CD4-positive, alpha-beta T cell treated with Interferon gamma for 1 hour (primary cell): ENCODE measurements at places on chromosomes 7 and 10.

- DNase-seq = no peak
These were observed 58.5 kb downstream of the MICU1 start for GRCh38 chr10:72567421-72567820.

DNA sequence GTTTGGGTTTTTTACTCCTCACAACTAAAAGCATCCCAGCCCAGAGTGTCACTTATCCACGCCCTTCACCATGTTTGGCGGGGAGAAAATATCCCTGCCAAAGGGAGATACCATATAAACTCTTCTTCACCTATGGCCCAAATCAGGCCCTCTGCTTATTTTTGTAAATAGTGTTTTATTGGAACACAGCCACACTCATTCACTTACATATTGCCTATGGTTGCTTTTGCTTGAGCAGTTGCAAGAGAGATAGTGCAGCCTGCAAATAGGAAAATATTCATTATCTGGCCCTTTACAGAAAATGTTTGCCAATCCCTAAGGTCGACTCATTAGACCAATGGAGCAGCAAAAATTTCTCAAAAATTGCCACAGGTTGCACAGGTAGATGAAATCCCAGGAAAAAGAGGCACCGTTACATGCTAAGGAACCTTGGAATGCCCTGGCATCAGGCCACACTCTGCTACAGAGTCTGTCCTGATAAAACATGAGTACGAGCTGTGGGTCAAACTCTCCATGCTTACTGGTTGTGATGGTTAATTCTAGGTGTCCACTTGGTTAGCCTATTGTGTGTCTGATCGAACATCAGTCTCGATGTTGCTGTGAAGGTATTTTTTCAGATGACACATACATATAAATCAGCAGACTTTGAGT, 7.9 kb upstream of the RASSF4 start:
- DNase-seq = no peak

GRCh38 chr10:6388261-6388893, 185.6 kb downstream of the PFKFB3 start:
- no peak for DNase-seq

- no peak for DNase-seq
These were observed 315.3 kb downstream of the ADRA2A start for GRCh38 chr10:111392159-111392558.

DNA sequence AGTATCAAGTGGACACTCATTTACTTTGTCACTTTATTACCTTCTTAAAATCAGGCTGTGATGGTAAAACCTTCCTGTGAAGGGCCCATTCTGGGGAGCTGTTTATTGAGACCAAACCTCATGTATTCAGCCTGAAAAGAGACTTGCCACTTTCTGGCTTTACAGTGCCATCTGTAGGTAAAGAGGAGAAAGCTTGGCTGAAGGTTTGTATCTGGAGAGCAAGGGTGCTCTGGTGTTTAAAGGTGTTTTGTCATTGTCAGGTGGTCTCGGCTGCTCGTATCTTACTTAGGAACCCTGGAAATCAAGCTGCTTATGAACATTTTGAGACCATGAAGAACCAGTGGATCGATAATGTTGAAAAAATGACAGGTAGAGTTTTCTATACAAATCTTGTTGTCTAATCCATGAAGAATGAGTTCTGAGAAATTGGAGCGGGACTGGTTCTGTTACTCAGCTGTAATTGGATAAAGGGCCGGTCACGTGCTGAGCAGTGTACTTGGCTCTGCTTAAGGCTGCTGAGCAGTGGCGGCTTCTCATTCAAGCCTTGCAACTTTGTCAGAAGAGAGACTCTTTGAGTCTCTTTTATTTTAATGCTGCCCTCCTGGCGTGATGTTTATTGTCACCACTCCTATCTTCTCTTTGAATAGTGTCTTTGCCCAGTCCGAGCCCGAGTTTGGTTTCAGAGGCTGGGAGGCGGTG, 46.9 kb downstream of the AP3M1 start:
- DNase-seq = no peak

GRCh38 chr7:5594616-5595544, 171.2 kb upstream of the TNRC18 start:
- DNase-seq = no peak

GRCh38 chr7:142231716-142232115, 26.1 kb downstream of the PRSS58 start:
- no peak for DNase-seq

GRCh38 chr7:25580141-25580540, 351.9 kb upstream of the NPVF start:
- DNase-seq = no peak

DNA sequence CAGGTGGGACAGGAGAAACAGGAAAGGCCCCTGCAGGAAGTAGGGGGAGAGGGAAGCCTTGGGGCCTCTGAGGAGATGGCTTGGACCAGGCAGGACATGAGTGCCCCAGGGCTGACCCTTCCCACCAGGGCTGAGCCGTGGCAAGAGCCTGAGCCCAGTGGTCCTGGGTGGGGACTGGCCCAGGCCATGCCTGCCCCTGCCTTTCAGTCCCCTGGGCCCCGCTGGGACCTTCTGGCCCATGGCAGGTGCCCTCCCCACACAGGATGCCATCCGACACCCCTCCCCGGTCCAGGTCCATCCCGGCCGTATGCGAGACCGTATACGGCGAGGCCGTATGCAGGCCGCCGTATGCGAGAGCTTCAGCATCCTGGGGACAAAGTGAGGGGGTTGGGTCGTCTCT, 2.0 kb downstream of the GRIFIN start:
- no peak for DNase-seq

DNA sequence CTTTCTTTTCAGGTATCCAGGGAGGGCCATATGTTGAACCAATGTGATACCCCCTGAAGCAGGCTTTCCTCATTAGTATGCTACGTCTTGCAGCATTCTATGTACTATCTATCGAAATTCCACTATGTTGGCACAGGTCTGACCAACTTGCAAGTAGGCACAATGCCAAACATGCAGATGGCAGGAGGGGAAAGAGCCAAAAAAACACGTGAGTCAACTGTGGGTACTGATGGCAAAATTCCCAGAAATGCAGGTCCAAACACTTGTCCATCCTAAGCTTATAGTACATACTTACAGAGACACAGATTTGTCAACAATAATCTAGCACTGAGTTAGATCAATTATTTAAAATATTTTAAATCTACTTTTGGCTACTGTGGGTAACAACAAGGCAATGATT, 394.9 kb downstream of the DGKB start:
- DNase-seq = no peak

GRCh38 chr7:64892666-64893309, 10.3 kb upstream of the ZNF273 start:
- no peak for DNase-seq

GRCh38 chr10:16612115-16612980, 90.7 kb upstream of the C1QL3 start:
- no peak for DNase-seq

- DNase-seq = no peak
These were observed 8.3 kb downstream of the PRRT4 start for GRCh38 chr7:128353189-128353588.

GRCh38 chr10:27088119-27089044, 11.9 kb downstream of the ANKRD26 start:
- no peak for DNase-seq

DNA sequence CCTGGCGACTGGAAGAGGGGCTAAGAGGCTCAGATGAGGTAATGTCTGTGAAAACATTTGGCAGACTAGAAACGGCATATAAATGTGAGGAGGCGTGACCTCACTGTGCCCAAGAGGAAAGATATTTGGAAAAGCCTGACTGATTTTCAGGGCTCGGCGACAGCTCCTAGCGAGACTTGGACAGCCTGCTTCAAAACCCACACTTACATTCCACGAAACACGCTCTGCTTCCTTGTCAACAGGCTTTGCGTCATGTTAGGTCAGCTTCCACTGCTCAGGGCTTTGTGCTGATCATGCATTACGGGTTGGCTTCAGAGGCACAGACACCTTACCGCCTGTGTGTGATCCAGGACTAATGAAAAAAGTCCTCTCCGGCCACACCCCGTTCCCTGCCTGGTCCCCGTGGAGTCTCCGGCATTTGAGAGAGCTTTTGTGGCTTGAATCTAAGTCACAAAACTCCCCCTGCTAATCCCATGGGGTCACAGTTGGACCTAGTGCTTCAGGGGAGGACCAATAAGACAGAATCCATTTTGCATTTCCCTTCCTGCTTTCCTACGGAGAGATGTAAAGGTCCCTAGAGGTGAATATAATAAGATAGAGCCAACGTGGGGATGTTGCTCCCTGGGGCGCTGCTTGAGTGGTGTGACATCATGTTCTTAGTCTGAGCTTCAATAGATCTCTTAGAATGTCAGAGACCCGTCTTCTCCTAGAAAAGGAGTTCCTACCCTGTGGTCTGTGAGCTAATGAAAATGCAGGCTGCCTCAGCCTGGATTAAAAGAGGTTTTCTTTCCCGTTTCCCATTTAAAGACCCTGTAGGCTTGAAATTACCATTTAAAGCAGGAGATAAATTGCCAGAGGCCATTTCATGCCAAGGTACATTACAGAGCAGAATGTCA, 25.5 kb downstream of the FGFBP3 start:
- DNase-seq = no peak

GRCh38 chr10:393106-393745, 258.0 kb downstream of the ZMYND11 start:
- no peak for DNase-seq

- DNase-seq = no peak
These were observed 327.1 kb downstream of the GFRA1 start for GRCh38 chr10:115945701-115946445.

GRCh38 chr7:119959811-119960210, 313.2 kb upstream of the KCND2 start:
- DNase-seq = no peak

DNA sequence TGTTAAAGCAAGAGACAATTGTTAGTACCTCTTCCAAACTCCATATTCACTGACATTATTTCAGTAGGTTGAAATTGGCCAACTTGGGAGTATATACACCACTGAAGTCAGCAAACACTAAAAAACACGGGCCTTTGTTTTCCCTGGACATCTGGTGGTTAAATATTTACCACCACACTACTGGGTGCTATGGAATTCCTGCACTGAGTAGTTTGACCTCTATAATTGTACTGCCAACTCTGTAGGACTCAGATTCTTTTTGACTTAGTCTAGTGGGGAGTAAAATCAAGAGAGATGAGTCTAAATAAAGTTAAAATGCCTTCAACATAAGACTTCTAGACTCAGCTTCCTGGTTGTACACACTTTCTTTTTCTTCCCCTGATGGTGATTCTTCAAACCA, 41.3 kb upstream of the TES start:
- DNase-seq = no peak

- peak; percentile 23 for DNase-seq
These were observed 151.5 kb downstream of the RNF216 start for GRCh38 chr7:5629941-5630340.

DNA sequence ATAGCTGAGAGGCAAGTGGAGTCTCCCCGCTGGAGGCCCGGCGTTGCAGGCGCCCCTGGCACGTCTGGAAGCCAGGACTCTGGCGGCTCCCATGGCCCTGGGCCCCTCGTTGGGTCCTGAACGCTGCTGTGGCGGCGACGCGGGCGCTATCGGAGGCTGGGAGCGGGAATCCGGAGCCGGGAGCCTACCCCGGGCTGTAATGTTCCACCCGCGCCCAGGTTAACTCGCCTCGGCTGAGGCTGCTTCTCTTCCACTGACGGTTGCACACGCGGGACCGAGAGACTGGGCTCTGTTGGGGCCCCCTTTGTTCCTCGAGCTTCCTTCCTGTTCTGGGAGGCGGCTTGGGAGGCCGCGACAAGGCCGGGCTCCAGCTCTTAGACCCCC, 1.3 kb upstream of the HOXA5 start:
- no peak for DNase-seq

- no peak for DNase-seq
These were observed 10.6 kb upstream of the CALU start for GRCh38 chr7:128728598-128728997.

GRCh38 chr7:112887337-112887736, 97.1 kb upstream of the TMEM168 start:
- no peak for DNase-seq

DNA sequence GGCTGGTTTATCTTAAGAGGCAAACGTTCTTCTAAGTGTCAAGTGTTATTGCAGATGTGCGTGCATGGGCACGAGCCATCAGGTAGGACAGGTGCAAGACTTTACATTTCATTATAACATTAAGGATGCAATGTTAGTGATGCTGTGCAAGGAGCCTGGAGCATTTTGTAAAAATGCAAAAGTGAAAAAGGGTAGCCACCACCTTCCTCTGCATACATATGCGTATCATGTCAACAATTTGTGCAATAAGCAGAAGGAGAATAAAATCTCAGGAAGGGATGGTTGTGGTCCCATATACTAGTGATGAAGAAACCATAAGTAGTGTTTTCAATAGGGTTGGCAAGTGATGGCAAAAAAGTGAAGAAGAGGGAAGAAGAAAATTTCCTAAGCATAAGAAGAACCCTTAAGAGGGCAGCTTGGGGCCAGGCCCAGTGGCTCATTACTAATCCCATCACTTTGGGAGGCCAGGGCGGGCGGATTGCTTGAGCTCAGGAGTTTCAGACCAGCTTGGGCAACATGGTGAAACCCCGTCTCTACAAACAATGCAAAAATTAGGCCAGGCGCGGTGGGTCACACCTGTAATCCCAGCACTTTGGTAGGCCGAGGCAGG, 7.5 kb downstream of the PIK3AP1 start:
- no peak for DNase-seq

DNA sequence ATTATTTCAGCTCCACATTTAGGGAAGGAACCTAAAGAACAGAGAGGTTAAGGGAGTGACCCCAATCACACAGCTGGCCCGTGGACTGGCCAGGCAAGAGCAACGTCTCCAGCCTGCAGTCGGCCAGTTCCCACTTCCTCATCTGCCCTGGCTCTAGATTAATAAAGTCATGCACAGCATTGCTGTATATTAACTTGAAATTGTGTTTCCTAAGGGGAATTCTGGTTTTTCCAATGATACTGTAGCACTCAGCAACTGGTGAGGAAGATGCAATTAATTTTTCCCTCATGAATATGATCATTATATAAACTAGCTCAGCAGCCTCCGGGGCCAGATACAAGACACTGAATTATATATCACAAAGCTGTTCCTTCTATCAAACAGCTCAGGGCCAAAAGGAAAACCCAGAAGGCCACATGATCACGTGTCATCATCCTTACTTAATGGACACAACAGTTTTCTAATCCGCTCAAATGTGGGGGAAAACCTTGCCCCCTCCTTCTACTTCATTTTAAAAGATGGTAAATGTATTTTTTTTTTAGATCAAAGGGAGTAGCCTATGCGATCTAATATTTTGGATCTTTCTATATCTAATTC, 295.3 kb upstream of the PRKCQ start:
- DNase-seq = no peak

DNA sequence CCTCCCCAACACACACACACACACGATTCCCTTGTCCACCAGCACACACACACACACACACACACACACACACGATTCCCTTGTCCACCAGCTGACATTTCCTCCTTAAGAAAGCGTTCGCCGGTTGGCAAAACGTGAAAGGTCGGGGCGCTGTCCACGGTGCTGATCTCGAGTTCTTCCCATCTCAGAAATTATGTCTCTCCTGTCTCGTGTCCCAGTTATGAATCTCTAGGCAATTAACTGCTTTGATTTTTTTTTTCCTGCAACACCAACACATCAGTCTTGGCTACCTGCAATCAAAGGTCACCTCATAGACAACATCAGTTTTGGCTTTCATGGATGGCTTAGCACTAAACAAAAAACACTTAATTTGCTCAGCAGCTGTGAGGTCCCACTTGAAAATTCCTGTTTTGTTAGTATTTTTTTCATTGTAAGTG, 1.9 kb downstream of the INA start:
- DNase-seq = no peak
